ENCODE measurements at places on chromosomes 12 and 14.

DNA sequence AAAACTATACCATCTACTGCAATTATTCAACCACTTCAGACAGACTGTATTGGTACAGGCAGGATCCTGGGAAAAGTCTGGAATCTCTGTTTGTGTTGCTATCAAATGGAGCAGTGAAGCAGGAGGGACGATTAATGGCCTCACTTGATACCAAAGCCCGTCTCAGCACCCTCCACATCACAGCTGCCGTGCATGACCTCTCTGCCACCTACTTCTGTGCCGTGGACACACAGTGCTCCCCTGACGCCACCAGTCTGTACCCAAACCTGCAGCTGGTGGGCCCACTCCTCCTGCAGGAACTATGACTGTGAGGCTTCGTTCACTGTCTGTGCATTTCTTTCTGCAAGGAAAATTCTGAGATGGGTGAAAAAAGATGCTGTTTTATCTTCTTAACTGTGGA lies 284.7 kb downstream of the DAD1 start:
- no peak for DNase-seq

DNA sequence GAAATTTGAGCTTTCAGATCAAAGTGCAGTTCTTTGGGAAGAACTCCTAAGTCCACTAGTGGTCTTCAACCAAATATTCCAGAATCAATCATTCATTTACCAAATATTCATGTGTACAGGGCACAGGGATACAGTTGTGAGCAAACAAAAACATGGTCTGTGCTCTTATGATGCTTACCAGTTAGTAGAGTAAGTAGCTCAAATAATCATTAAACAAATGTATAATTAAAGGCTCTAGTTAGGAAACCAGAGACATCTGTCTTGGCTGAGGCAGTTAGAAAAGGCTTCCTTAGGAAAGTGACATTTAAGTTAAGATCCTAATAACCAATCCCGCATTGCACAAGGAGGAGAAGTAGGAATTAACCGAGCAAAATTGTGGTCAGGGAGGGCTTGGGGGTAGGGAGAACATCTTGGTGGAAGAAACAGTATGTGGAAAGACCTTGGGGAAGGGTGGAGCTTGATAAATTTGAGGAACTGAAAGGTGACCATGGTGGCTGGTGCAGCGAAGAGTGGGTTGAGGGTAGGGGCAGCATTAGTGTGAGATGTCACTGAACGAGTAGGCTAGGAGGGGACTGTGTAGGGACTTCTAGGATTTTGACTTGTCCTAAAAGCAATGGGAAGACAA lies 40.0 kb downstream of the PEBP1 start:
- DNase-seq: no peak

GRCh38 chr14:55324812-55325211 lies 53.6 kb downstream of the FBXO34 start:
- DNase-seq: no peak

GRCh38 chr14:67962215-67962644 lies 142.7 kb downstream of the RAD51B start:
- no peak for DNase-seq

DNA sequence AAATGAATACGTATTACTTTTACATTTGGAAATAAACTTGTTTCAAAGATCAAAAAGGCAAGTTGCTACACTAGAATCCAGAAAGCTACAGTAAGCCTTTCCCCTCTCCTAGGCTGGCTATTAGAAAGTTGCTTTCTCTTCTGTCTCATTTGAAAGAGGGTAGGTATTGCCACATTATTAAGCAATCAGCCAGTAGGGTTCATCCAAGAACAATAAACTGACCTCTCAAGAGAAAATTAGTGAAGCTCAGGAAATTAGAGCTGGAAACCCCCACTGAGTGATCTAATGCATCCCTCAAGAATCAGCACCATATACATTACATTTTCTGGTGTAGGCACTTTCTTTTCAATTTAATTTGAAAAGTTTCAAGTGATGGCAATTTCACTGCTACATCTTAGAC lies 4.5 kb upstream of the TMEM233 start:
- DNase-seq: no peak

Measured in stimulated activated CD8-positive, alpha-beta memory T cell treated with anti-CD3 and anti-CD28 coated beads, Interleukin-4, amount 100 ng/mL, for 1 hour (primary cell).